ENCODE measurements at places on chromosomes 1 and 21.

DNA sequence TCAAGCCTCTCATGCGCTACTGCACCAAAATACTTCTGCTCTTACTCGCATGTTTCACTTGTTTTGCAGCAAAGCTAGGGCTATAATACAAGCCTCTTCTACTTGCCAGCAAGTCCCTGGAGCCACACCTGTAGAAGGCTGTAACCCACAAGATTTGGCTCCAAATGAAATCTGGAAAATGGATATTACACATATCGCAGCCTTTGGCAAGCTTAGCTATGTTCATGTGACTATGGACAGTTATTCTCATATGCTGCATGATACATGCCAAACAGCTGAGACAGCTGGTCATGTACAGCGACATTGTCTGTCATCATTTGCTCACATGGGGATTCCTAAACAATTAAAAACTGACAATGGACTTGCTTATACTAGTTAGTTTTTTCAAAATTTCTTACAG, 270.3 kb downstream of the COL11A1 start:
- no peak for DNase-seq

- no peak for DNase-seq
These were observed 1042.6 kb downstream of the PLA2G4A start for GRCh38 chr1:187871177-187871845.

- no peak for DNase-seq
These were observed 60.5 kb downstream of the ERI3 start for GRCh38 chr1:44294588-44295007.

DNA sequence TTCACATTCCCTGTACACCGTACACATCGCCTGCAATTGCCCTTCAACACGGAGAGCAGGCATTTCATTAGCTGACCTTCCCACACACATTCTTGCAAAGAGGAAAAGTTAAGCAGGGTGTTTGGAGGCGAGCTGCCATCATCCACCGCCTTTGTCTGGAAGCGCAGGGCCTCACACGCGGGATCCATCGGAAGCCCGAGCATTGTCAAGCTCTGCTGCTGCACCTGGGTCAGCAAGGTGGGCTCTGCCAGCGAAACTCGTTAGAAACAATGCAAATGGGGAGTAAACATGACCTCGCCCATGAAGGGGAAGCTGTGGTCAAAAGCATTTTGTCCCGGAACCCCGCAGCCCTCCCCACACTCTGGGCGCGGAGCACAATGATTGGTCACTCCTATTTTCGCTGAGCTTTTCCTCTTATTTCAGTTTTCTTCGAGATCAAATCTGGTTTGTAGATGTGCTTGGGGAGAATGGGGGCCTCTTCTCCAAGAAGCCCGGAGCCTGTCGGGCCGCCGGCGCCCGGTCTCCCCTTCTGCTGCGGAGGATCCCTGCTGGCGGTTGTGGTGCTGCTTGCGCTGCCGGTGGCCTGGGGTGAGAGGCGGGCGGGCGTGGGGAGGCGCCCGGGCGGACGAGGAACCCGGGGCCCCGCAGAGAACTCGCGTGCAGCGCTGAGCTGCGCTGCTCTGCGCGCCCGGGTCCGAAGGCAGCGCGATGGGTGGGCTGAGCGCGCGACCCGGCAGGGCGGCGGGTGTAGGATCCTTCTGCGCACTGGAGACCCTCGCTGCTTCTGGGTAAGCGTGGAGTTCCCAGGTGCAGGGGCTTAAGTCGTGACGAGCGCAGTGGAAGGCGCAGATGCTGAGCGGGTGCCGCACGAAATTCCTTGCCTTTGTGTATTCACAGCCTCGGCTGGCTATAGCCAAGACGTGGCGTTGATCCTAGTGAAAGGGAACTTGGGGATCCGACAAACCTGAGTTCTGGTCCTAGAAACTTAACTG, at the start of gene CR1:
Gene CR1 (plus strand): TSS at position 357 of the 992 bp plus-strand sequence. CDS start 111 bp downstream, at position 468.
- peak; percentile 76 for DNase-seq

GRCh38 chr1:208068407-208068806, 157.5 kb upstream of the CD34 start:
- DNase-seq, result no peak

DNA sequence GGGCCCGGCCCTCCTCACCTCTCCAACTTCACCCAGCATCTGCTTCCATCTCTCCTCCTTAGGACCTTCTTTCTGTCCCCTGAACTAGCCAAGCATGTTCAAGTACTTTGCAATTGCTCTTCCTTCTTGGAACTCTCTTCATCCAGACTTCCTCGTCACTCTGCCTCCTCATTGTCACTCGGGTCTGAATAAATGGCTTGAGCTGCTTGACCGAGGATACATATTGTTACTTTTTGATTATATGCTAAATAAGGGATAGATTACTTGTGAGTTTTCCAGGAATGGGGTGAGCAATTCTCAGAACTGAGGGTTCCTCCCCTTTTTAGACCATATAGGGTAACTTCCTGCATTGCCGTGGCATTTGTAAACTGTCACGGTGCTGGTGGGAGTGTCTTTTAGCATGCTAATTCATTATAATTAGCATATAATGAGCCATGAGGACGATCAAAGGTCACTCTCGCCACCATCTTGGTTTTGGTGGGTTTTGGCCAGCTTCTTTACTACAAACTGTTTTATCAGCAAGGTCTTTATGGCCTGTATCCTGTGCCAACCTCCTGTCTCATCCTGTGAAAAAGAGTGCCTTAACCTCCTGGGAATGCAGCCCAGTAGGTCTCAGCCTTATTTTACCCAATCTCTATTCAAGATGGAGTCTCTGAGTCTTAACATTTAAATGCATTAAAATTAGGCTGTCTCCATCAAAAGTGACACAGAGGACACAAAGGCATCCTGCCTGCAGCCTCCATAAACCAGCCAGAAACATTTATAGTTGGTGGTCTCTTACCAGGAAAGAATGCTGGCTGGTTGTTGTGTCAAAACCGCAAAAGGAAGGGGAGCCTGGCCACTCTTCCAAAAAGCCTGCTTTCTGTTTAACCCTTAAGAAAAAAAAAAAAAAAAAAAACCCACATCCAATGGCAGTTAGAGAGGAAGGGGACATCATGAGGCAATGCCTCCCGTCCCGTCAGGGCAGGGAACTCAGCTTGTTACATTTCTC, 179.3 kb downstream of the KAZN start:
- DNase-seq, result no peak

DNA sequence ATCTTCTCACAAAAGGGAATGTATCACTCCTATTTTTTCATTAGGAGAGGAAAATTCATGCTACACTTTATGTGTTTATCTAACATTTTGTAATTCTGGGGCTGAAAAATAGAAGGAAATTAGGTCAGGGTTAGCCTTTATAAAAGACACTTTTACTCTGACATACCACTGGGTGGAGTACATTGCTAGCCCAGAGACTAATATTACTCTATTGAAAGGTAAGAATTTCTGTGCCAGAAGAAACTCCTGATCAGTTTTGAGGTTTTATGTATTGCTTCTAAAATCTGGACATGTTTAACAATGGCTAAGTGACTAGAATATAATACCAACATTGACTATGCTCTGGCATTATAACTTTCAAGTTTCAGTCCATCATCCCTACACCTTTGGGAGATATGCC, 724.6 kb downstream of the USP25 start:
- no peak for DNase-seq

DNA sequence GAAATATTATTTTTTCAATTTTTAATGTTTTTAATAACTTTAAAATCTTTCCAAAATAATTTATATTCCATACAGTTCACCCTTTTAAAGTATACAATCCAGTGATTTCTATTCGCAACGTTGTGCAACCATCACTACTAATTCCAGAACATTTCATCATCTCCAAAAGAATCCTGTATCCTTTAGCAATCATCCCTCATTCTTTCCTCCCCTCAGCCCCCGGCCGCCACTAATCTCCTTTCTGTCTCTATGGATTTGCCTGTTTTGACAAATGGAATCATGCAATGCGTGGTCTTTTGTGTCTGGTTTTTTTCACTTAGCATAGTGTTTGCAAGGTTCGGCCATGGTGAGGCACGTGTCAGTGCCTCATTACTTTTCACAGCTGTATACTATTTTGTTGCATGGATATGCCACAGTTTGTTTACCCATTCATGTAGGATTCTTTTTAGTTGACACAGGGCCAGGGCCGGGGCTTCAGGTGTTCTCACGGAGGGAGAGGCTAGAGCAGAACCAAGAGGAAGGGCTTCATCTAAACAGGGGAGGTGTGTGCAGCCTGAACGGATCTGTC, 40.6 kb upstream of the ZBTB40 start:
- no peak for DNase-seq

- no peak for DNase-seq
These were observed 55.7 kb upstream of the RUNX3 start for GRCh38 chr1:24985737-24986136.

DNA sequence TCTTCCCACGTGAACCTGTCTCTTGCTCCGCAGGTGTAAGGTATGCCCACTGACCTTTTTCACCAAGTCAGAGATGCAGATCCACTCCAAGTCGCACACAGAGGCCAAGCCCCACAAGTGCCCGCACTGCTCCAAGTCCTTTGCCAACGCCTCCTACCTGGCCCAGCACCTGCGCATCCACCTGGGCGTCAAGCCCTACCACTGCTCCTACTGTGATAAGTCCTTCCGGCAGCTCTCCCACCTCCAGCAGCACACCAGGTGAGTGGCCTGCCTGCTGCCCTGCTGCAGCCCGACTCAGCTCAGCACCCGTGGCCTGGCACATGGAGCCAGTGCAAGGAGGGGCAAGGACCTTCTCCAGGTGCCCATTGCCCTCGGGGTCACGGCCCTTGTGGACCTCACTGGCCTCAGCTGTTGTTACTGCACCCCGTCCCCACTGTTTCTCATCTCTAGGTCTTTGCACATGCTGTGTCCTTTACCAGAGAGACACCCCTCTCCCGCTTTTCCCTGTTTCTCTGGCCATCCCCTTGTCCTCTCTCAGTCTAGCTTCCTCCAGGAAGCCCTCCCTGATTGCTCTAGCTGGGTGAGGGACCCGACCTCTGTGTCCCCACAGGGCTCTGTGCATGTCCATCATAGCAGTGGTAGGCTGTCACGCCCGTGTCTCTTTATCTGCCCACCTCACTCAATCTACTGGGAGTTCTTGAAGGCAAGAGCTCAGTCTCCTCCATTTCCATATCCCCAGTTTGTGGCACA, 25.4 kb downstream of the ZNF362 start:
- DNase-seq, result no peak

GRCh38 chr1:160086456-160086892, 5.1 kb downstream of the KCNJ9 start:
- no peak for DNase-seq

DNA sequence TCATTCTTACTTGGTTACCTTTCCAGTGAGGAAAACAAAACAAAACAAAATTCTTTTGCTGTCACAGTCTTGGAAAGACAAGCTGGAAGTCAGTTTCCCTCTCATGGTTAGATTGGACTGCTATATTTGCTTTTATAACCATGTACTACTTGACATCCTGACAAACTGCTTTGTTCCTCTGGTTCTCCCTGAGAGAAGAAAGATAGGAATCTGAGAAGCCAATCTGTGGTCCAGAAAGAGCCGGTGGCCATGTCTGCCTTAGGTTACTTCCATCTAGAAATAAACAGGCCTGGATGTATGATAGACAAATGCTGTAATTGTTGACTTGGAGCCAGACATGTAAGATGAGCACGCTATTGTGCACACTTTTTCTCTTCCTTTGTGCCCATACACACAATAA, 330.0 kb downstream of the BRINP3 start:
- DNase-seq, result no peak

- no peak for DNase-seq
These were observed 12.8 kb upstream of the PRDM2 start for GRCh38 chr1:13687151-13687715.

- DNase-seq, result no peak
These were observed 88.4 kb downstream of the PRKAB2 start for GRCh38 chr1:147083919-147084272.

GRCh38 chr1:186465946-186466345, 5.0 kb upstream of the PDC start:
- no peak for DNase-seq

DNA sequence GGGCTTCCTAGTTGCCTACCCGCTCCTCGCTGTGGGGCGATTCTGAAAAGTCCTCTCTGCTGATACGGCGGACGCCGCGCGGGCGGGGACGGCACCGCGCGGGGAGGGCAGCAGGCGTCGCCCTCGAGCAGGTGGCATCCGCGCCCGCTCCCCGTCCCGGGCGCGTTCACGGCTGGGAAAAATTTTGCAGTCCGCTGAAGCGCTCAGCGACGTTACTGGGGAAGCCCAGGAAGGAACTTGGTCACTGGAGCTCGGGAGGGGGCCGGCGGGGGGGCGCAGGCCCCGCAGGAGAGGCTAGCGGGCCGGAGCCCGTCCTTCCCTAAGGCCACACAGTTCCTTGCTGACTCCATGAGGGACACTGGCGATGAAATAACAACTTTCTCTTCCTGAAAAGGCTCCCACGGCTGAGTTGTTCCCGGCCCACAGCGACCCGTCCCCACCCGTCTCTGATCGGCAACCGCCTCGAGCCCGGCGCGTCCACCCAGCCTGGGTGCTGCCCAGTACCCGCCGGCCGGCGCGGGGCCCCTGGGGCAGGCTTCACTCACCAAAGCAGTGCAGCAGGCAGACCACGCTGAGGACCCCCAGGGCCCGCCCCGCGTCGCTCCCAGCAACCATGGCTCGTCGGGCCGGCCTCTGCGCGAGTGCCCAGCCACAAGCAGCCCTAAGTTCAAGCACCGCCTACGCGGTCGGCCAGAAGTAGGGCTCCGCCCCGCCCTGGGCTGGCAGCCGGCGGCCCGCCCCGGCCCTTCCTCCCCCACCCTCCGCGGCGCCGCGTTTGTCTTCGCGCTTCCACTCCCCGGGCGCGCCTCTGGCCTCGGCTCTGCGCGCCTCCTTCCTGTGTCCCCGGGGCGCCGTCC, at the start of gene CD58:
Gene CD58 (minus strand): TSS at position 669 of the 857 bp plus-strand sequence. CDS start 54 bp downstream, at position 615.
- DNase-seq, result peak; percentile 95

- peak; percentile 86 for DNase-seq
These were observed 22.2 kb downstream of the RUNX1 start for GRCh38 chr21:35026617-35027562.

DNA sequence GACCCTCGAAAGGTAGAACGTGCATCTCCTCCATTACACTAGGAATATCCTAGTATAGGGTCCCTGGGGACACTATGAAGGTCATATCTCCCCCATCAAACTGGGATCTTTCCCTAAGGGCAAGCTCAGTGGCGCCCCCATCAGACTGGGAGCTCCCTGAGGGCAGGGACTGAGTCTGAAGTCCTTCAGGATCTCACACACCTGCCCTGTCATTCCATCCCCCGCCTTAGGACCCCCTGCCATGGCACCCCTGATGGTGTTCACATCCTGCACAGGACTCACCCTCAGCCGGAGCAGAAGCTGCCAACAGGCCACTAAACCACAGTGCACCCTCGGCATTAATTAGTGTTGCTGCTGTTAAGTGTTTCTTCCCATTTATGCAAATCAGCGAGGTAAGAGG, 50.4 kb downstream of the IGSF21 start:
- DNase-seq, result no peak

Data from CD14-positive monocyte (primary cell).